Esophagus squamous epithelium (tissue), 5 donors: ENCODE measurements at places on chromosomes 1 and 21.

DNA sequence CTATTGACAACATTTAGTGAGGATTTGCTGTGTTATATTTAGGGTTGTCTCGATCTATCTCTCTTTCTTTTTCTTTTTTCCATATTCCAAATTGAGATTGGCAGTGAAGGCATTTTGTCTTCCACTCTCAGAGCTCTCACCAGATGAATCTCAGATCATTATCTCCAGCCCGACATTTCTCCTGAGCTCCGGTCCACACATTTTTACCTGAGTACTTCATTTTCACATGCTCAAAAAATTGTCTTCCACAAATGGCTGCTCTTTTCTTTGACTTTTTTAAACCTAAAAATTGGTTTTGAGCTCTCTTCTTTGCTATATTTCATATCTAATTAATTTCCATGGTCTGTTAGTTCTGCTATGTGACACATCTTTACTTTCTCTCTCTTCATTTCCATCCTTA lies 56.9 kb upstream of the ASB17 start:
- DNase-seq, result no peak

GRCh38 chr1:92992054-92992453 lies 30.8 kb upstream of the DIPK1A start:
- DNase-seq, result no peak

- no peak for DNase-seq
Observed at GRCh38 chr1:86515597-86515996, 31.3 kb upstream of the CLCA4 start.

DNA sequence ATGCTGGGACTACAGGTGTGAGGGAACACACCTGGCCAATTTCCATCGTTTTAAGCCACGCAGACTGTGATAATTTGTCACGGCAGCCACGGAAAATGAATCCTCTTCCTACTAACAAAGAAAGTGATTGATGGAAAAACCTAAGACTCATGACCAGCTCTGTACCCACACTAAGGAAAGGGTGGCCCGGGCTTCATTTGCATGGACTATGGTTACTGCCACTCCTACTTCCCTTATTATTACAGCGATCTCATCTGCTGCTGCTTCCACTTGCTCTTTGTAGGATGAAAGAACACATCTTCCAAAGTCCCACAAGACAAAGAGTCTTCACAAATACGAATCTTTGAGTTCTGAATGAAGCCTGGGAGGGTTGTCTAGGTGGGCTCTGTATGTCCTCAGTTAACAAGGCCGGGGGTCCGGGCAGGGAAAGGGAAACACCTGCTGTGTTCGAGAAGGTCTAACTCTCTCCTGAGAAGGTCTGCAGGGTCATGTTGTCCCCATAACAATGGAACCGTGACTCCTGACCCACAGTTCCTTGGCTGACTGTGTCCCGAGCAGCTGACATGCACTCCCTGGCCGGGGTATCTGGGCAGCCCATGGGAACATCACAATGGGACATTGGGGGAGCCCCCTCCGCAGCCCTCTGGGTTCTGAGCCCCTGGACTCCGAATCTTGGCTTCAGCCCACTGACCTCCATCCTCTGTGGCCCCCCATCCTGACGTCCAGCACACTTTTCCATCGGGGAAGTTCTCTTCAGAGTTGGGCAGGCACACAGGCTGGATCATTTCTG lies 13.3 kb upstream of the TFF1 start:
- no peak for DNase-seq

DNA sequence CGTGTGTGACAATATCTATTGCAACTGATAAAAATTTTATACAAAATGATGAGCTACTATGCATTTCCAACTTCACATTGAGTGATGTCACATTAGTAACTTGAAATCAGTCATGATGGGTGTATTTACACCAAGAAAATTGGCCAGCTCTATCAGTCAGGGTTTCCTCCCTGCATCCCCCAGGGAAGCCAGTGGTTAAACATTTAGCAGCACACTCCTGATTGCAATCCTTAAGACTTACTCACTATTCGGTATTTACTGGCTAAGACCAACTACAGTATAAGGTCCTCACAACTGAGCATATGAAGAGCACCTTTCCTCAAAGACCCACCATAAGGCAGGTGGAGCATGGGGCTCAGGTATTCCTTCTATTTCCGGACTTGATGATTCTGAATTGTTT lies 41.3 kb upstream of the PTGFRN start:
- DNase-seq, result no peak

DNA sequence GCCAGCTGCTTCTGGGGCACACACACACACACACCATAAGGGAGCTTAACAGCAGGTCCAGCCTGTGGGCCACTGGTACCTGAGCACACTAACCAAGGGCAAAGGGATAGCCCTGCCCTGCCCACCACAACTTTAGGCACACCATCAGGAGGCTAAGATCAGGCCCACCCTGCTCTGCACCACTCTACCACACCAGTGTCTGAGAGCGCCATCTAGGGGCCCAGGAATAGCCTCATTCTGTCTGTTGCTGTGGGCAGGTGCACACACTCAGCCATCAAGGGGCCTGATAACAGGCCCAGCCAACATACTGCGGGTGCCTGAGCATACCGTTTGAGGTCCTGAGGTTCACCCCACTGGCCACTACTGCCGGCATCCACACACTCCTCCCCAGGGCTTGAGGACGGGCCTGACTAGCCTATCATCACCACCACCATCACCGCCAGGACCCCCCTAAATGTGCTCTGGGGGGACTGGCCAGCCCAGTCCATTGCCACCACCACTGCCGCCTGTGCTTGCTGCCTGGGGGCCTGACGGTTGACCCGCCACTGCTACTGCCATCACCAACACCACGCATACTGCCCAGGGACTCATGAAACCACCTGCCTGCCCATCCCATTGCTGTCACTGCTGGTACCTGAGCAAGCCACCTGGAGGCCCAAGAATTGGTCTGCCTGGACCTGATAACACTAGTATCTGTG lies 31.3 kb downstream of the NSL1 start:
- no peak for DNase-seq

- DNase-seq, result no peak
Observed at GRCh38 chr1:240843798-240844197, 231.8 kb upstream of the GREM2 start.

- no peak for DNase-seq
Observed at GRCh38 chr1:224676551-224676950, 60.4 kb downstream of the CNIH3 start.

GRCh38 chr1:47624531-47624930 lies 186.7 kb downstream of the FOXD2 start:
- no peak for DNase-seq

DNA sequence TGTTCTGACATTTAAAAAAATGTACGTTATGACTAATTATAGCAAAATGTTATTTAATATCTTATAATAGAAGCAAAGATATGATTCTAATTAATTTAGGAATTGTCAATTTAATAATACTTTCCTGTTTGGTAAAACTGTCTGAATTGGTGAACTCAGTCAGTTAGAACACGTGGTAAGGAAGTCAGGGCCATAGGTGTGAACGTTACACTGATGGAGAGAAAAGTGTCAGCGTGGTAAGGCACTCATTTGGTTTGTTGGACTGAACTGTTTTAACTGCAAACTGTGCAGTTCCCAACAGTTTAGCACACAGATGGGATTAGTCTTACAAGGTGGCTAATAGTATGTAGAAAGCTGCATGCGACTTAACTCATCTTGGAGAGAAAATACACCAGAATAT lies 102.9 kb downstream of the EPB41 start:
- no peak for DNase-seq

DNA sequence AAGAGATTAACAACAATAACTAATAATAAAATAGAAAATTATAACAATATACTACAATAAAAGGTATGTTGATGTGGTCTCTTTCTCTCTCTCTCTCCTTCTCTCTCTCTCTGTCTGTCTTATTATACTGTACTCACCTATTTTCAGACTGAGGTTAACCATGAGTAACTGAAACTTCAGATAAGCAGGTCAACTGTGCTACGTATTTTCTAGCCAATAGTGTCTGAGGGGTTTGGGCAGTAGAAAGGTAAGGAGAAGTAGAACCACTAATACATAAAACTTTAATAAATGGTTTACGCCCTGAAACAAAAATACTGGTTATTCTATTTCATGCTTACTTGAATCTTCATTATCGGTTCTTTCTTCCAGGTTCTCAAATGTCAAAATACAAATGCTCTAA lies 71.0 kb upstream of the LRRC53 start:
- no peak for DNase-seq

- DNase-seq, result no peak
Observed at GRCh38 chr1:145997016-145997717, 788 bp upstream of the TXNIP start.

- no peak for DNase-seq
Observed at GRCh38 chr1:37905727-37906126, 41.1 kb downstream of the INPP5B start.

GRCh38 chr1:182889997-182890396 lies 50.9 kb downstream of the DHX9 start:
- DNase-seq, result no peak

DNA sequence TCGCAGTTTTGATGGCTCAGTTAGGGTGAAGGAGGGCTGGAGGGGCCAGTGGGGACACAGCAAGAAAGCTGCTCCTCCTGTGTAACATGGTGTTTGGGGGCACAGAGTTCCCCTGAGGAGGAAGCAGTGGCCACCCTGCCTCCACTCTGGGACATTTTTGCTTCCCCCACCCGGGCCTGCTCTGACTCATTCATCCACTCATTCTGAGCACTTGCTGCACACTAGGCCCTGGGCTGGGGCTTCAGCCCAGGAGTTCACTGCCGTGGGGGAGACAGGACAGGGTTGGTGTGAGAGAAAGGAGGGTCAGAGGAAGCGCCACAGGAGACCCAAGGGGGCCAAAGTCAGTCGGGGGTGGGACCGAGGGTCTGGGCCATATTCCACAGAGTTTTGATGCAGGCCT lies 41.4 kb upstream of the ACOT11 start:
- DNase-seq, result no peak

GRCh38 chr1:219347921-219348391 lies 174.3 kb downstream of the LYPLAL1 start:
- no peak for DNase-seq

DNA sequence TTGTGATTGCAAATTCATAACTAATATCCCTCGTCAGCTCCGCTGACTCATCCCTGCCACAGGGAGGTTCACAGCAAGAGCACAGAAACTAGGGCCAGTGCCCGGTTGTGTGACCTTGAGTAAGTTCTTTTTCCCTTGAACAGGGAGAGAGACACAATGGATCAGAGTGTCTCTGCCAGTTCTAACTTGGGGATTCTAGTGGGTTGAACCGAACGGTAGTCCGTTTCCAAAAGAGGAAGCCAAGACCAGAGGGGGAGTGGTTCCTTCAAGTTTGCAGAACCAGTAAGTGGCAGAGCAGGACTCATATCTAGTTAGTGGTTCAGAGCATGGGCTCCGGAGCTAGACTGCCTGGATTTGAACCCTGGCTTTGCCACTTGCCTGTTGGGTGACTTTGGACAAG lies 4.9 kb upstream of the SHISA4 start:
- DNase-seq, result no peak

DNA sequence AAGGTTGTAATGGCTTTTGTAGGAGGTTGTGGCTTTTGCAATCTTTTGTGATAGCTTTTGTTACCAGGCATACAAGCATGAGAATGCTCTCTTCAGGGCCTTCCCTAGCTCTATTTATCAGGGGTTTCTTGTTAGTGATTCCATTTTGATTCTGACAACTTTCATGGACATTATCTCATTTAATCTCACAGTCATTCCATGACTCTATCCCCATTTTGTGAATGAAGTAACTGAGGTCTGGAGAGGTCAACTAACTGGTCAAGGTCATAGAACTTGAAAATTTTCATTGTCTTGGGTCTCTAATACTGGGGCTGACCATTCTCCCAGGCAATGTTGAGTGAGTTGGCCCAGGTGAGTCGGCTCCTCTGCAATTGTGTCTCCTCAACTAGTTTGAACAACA lies 11.2 kb upstream of the LAMTOR5 start:
- DNase-seq, result no peak

- no peak for DNase-seq
Observed at GRCh38 chr1:222054416-222054815, 312.5 kb upstream of the DUSP10 start.

DNA sequence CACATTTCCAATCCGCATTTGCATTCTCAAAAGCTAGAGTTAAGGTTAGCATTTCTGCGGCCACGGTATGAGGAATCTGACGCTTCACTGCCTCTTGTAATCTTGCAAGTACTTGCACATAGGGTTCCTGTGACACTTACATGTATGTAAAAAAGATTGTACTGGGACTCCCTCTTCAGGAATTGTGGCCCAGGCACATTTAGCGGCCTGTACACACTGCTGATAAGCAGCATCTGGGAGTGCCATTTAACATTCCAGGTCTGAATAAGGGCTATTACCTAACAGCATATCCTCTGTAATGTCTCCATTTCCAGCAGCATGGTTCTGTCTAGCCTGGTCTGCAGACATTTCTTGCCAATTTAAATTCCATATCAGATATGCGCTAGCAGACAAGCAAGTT lies 75.7 kb downstream of the AXDND1 start:
- no peak for DNase-seq
